RPMI8226 (cell line): ENCODE measurements at places on chromosomes 7 and 10.
A peak's percentile ranks its signal among the peaks of the same experiment; 100 is the strongest.

GRCh38 chr10:83542774-83543411 lies 596.4 kb upstream of the GHITM start:
- DNase-seq: no peak

- DNase-seq: peak; percentile 34
These were observed 3.1 kb upstream of the PAPSS2 start for GRCh38 chr10:87656431-87657072.

GRCh38 chr10:23362069-23362830 lies 17.7 kb upstream of the C10orf67 start:
- DNase-seq: no peak

- DNase-seq: no peak
These were observed 90.3 kb downstream of the WDR11 start for GRCh38 chr10:120941501-120941900.

DNA sequence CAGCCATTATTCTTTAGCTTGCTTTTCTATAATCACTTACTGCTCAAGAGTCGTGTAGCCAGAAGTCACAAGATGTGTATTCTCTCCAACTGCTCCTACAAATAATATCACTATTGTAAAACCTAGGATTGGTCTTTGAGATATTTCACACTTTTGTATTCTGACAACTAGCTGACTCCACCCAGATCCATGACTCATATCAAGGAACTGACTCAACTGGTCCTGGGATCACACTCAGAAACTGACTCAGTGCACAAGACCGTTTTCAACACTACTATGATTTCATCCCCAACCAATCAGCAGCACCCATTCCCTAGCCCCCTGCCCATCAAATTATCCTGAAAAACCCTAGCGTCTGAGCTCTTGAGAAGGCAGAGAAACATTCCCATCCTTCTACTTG lies 56.5 kb upstream of the ORC5 start:
- no peak for DNase-seq

DNA sequence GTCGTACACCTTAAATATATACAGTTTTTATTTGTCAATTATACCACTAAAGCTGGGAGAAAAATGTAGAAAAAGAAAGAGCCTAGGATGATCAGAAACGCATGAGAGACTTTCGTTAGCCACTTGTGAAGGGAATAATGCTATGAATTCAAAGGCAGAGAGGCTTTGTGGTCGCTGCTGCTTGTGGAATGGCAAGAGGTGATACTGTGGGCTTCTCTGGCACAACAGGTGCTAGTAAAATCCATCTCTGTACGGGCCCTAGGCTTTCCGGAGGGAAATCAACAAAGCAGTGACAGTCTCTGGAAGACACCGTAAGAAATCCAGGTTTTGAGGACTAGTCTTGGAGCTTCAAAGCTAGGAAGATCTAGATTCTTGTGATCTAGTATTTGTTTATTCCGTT lies 52.6 kb downstream of the LRRC72 start:
- DNase-seq: no peak

DNA sequence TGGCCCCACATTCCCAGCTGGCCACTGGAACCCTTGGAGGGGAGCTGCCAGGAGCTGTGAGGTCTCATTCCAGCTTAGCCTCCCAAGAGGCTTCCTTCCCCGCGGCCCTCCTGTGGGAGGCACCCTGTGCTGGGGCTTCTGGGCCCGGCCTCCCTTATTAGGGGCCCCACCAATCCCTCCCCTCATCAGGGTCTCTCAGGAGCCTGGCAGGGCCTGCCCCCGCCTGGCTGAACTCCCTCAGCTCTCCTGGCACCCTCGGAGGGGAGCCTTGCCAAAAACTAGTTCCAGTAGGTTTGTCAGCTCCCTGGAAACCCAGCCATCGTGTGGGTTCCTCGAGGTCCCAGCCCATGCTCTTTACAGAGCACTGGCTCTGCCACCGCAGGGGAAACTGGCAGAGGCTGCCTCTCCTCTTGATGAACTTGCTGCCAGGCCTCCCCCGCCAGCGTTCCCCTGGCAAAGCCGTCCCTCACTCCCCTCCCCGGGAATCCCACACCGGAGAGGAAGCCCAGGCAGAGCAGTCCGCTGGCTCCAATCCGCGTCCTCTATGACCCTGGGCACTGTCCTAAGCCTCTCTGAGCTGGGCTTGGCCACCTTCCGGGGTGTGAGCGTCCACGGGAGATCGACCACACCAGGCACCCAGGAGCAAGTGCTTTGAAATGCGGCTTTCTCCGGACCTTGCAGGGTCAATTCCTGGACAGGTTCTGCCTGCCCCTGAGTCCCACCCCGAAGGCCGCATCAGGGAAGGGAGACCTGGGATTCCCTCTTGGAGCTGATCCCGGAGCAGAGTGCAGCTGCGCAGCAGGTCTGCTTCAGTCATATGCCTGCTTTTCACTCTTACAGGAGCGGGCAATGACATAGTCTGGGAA lies 139.8 kb downstream of the ARHGAP22 start:
- no peak for DNase-seq

- no peak for DNase-seq
These were observed 7.0 kb downstream of the RHOBTB1 start for GRCh38 chr10:60937022-60937421.

GRCh38 chr10:14820010-14820774 lies 17.6 kb downstream of the CDNF start:
- no peak for DNase-seq

GRCh38 chr7:124635416-124635815 lies 130.2 kb downstream of the GPR37 start:
- DNase-seq: peak; percentile 20

DNA sequence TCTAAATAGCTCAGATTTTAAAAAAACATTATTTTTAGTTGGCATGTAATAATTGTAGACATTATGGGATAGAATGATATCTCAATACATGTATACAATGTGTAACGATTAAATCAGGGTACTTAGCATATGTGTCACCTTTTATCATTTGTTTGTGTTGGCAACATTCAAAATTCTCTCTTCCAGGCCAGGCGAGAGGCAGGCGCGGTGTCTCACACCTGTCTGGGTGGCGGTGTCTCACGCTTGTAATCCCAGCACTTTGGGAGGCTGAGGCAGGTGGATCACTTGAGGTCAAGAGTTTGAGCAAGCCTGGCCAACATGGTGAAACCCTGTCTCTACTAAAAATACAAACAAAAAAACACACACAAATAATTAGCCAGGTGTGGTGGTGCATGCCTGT lies 151.7 kb downstream of the RTKN2 start:
- no peak for DNase-seq

- no peak for DNase-seq
These were observed 168.5 kb downstream of the LCOR start for GRCh38 chr10:97000487-97001182.

DNA sequence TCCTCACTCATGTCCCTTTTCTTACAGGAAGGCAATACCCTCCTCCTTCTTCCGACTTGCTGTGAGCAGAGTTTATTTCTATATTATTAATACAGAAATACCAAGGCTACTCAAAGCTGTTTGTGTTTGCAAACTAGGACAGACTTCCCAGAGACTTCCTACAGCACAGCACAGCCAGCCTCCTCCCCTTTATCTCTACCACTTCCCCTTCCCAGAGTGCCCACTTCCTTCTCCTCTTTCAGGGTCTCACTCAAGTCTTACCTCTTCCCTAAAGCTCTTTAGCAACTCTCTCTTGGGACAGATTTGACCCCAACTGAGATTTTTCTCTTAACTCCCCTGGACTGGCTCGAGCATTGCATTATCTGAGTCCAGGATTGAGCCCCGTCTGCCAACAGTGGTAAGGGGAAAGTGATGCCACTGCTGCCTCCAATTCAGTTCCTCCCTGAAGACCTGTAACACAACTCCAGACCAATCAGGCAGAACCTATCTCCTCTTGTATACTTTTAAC lies 5.5 kb upstream of the LRGUK start:
- DNase-seq: no peak
